Activated CD4-positive, alpha-beta memory T cell treated with anti-CD3 and anti-CD28 coated beads, Interleukin-2, amount 10 ng/mL, durations not matched to agents 7 days and 5 days (primary cell): ENCODE measurements at places on chromosomes 7 and 10. TPM values are rescaled to one million over a fixed set of nuclear protein-coding genes. Genes with fewer than 3 reads are reported as not detected.

- H3K27me3 ChIP-seq, result peaks cover 21% of the 10 kb centered on the region
- no peak for DNase-seq
- H3K27ac ChIP-seq, result no peak within 1 kb of the TSS
- H3K36me3 ChIP-seq, result peaks cover 3% of the 10 kb centered on the region
- H3K4me1 ChIP-seq, result peaks cover 28% of the 10 kb centered on the region
- no peak within 1 kb of the TSS for H3K4me3 ChIP-seq
These were observed at the start of gene ATG9B for GRCh38 chr7:151024435-151025056. ATG9B (minus strand) TSS chr7:151024494; CDS start chr7:151024423, 71 bp downstream.

- no peak overlapping the region for H3K27ac ChIP-seq
- H3K27me3 ChIP-seq, result no peaks in the 10 kb centered on the region
- H3K4me3 ChIP-seq, result no peak overlapping the region
- H3K36me3 ChIP-seq, result peaks cover 22% of the 10 kb centered on the region
- H3K4me1 ChIP-seq, result peaks cover 11% of the 10 kb centered on the region
- DNase-seq, result no peak
These were observed 68.6 kb downstream of the KMT2C start for GRCh38 chr7:152367170-152367569.

GRCh38 chr10:106515206-106515790, 649.2 kb downstream of the SORCS1 start:
- no peaks in the 10 kb centered on the region for H3K27me3 ChIP-seq
- no peaks in the 10 kb centered on the region for H3K36me3 ChIP-seq
- no peak overlapping the region for H3K27ac ChIP-seq
- H3K4me1 ChIP-seq, result no peaks in the 10 kb centered on the region
- H3K4me3 ChIP-seq, result no peak overlapping the region

DNA sequence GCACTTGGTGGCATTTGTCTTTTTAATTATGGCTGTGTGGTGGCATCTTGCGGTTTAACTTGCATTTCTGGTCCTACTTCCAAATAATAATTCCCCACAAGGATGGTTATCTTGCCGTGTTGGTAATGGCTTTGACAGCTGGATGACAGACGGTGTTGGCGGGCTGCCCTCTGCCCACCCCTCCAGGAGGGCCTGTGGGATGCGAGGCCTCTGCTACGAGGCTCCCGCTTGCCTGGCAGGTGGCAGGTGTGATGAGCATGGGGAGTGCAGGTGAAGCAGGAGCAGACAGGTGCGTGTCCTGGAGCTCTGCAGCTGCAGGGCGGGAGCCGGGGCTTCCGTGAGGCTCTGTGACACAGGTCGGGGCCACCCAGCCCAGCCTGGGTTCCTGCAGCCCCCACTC, 11.8 kb downstream of the INPP5A start:
- H3K4me1 ChIP-seq, result peaks cover 32% of the 10 kb centered on the region
- no peak overlapping the region for H3K27ac ChIP-seq
- no peak for DNase-seq
- H3K36me3 ChIP-seq, result no peaks in the 10 kb centered on the region
- peaks cover under 1% of the 10 kb centered on the region for H3K27me3 ChIP-seq

DNA sequence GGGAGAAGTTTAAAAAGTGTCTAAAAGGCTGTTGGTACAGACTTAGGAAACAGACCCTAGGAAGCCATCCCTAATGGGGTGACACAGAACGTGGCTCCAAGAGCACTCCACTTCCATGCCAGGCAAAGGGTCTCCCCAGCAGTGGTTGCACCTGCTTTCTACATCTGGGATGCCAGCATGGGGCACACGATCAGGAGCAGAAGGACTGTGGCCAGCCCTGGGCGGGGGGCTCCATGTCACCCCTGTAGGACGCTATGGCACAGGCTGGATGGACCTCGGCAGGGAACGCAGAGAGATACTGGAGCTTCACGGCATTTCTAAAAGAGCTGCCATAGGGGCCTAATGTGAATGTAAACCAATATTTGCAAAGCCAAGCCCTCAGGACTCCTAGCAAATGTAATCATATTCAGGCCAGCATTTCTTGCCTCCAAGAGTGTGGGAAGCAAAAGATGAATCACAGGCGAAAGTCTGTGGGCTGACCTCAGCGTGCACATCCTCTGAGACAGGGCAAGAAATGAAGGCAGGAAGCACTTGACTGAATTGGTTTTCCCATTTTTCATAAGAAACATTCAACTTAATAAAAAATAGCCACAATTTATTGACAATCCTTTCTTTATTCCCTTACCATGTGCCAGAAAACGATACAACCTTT, 93.9 kb downstream of the ATXN7L1 start:
- peak; percentile 59 for DNase-seq
- H3K27me3 ChIP-seq, result peaks cover 46% of the 10 kb centered on the region
- no peak overlapping the region for H3K4me3 ChIP-seq
- peaks cover 2% of the 10 kb centered on the region for H3K36me3 ChIP-seq

- peaks cover 13% of the 10 kb centered on the region for H3K4me1 ChIP-seq
- DNase-seq, result no peak
- no peaks in the 10 kb centered on the region for H3K36me3 ChIP-seq
- no peak overlapping the region for H3K27ac ChIP-seq
These were observed 92.8 kb upstream of the OIT3 start for GRCh38 chr10:72800741-72801092.

GRCh38 chr7:41085244-41085643, 617.6 kb downstream of the INHBA start:
- H3K36me3 ChIP-seq, result no peaks in the 10 kb centered on the region
- H3K4me1 ChIP-seq, result no peaks in the 10 kb centered on the region
- no peaks in the 10 kb centered on the region for H3K27me3 ChIP-seq
- no peak overlapping the region for H3K4me3 ChIP-seq

- H3K4me1 ChIP-seq, result no peaks in the 10 kb centered on the region
- H3K27me3 ChIP-seq, result no peaks in the 10 kb centered on the region
- no peak overlapping the region for H3K4me3 ChIP-seq
- DNase-seq, result no peak
- H3K27ac ChIP-seq, result no peak overlapping the region
- no peaks in the 10 kb centered on the region for H3K36me3 ChIP-seq
These were observed 114.5 kb downstream of the CALN1 start for GRCh38 chr7:72297636-72298035.

DNA sequence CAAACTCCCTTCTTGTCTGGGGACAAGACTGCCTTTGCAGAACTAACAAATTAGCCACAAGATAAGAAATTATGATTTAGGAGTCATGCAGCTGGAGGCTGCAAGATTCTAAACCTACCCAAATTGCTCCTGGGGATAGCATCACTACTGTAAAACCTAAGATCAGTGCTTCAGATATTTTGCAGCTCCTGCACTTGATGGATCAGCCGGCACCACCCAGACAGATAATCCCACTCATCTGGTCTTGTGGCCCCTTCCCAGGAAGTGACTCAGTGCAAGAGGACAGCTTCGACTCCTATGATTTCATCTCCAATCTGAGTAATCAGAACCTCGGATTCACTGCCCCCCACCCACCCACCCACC, 181.9 kb downstream of the AKR1D1 start:
- no peaks in the 10 kb centered on the region for H3K4me1 ChIP-seq
- H3K36me3 ChIP-seq, result no peaks in the 10 kb centered on the region
- peaks cover 5% of the 10 kb centered on the region for H3K27me3 ChIP-seq
- no peak for DNase-seq
- H3K4me3 ChIP-seq, result no peak overlapping the region

DNA sequence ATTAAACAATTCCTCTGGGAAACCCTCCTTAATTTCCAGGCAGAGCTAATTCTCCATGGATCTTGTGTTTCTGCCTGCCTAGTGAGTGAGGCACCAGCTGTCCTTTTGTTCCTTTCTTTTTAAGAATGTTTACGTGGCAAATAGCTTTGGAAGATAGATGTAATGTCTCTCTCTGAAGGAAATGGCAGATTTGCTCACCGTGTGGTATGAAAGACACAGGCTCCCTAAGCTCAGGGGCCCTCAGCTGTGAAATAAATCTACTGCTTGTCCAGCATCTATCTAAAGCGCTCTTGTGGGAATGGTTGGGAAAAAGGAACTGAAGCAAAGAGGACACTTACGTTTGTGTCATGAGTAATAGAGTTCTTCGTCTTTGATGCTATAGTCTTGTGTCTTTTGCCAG, 64.6 kb downstream of the FAS start:
- DNase-seq, result no peak
- no peak overlapping the region for H3K4me3 ChIP-seq

GRCh38 chr10:132365102-132365501, 31.9 kb upstream of the PWWP2B start:
- H3K4me1 ChIP-seq, result no peaks in the 10 kb centered on the region
- no peaks in the 10 kb centered on the region for H3K27me3 ChIP-seq
- H3K27ac ChIP-seq, result no peak overlapping the region
- DNase-seq, result no peak

GRCh38 chr7:110881721-110882120, 209.2 kb upstream of the LRRN3 start:
- H3K4me3 ChIP-seq, result no peak overlapping the region
- no peak overlapping the region for H3K27ac ChIP-seq
- H3K4me1 ChIP-seq, result peaks cover 3% of the 10 kb centered on the region
- no peak for DNase-seq
- H3K27me3 ChIP-seq, result no peaks in the 10 kb centered on the region

- H3K27ac ChIP-seq, result no peak overlapping the region
- H3K27me3 ChIP-seq, result no peaks in the 10 kb centered on the region
- no peaks in the 10 kb centered on the region for H3K4me1 ChIP-seq
- H3K4me3 ChIP-seq, result no peak overlapping the region
These were observed 449.5 kb downstream of the CALN1 start for GRCh38 chr7:71962636-71963035.

GRCh38 chr10:7634142-7634894, 32.4 kb downstream of the ITIH5 start:
- H3K4me3 ChIP-seq, result no peak overlapping the region
- DNase-seq, result no peak
- no peaks in the 10 kb centered on the region for H3K4me1 ChIP-seq
- peaks cover 7% of the 10 kb centered on the region for H3K27me3 ChIP-seq
- H3K36me3 ChIP-seq, result no peaks in the 10 kb centered on the region

DNA sequence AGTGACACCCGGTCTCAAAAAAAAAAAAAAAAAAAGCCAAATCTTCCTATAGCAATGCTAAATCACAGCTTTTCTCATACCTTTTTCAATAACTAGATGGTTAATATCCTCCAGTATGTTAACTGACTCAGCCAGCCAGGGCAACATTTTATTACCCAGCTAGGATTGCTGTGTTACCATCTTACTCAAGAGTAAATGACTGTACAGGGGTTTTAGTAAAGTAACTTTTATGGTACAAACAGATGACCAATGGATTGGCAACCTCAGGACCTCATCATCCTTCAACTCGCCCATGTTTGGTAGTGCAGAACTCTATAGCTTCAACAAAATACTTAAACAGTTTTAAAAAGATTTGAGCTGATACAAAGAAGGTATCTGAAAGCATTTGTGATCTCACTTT, 59.5 kb downstream of the HBP1 start:
- H3K27me3 ChIP-seq, result no peaks in the 10 kb centered on the region
- H3K4me3 ChIP-seq, result no peak overlapping the region
- H3K4me1 ChIP-seq, result no peaks in the 10 kb centered on the region
- no peak overlapping the region for H3K27ac ChIP-seq

DNA sequence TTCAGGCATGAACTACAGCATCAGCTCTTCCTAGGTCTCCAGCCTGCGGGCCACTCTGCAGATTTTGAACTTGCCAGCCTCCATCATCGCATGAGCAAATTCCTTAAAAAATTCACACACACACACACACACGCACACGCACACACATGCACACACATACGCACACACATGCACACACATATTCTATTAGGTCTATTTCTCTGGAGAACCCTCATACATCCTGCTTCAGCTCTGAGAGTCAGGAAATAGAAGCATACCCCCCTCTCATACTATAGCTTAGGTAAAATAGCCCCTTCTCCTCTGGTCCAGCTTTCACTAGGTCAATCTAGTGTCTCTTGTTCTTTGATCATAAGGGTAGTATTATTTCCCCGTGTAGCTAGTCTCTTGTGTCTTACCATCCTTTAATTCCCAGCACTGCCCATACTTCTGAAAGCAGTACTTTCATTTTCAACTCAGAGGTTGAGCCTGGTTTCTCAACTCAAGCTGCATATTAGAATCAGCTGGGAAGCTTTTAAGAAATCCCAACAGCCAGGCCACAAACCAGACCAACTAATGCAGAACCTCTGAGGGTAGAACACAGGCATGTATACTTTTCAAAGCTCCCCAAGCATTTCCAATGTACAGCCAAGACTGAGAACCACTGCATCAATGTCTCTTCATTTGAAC, 30.9 kb upstream of the ITGB8 start:
- no peak for DNase-seq
- H3K4me1 ChIP-seq, result peaks cover 2% of the 10 kb centered on the region
- no peaks in the 10 kb centered on the region for H3K36me3 ChIP-seq
- H3K4me3 ChIP-seq, result no peak overlapping the region
- H3K27me3 ChIP-seq, result no peaks in the 10 kb centered on the region

- H3K36me3 ChIP-seq, result no peaks in the 10 kb centered on the region
- no peak for DNase-seq
- H3K27ac ChIP-seq, result no peak overlapping the region
- H3K27me3 ChIP-seq, result peaks cover 6% of the 10 kb centered on the region
- H3K4me3 ChIP-seq, result no peak overlapping the region
- H3K4me1 ChIP-seq, result no peaks in the 10 kb centered on the region
These were observed 51.2 kb upstream of the LAMB4 start for GRCh38 chr7:108181073-108181985.

- H3K4me3 ChIP-seq, result no peak overlapping the region
- no peaks in the 10 kb centered on the region for H3K4me1 ChIP-seq
- H3K27ac ChIP-seq, result no peak overlapping the region
- DNase-seq, result no peak
These were observed 266.9 kb upstream of the IMMP2L start for GRCh38 chr7:111829221-111829620.

GRCh38 chr10:132511121-132512051, 26.2 kb upstream of the INPP5A start:
- DNase-seq, result no peak
- no peaks in the 10 kb centered on the region for H3K36me3 ChIP-seq
- no peaks in the 10 kb centered on the region for H3K4me1 ChIP-seq

DNA sequence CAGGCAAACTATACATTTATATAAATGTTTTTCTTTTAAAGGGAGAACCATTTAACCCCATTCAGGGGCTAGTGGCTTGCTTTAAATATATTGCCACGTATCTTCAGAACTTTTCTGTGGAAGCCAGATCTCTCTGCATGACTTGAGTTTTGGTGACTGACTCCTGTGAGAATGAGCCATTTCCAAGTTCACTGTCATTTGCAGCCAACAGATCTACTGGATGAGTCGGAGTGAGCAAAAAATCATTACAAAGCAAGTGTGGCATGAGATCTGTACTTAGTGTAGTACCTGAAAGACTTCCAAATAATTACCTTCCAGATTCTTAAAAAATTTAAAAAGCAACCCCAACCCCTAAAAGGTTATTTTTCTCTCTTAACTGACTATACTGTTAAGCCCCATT, 45.6 kb downstream of the PDSS1 start:
- H3K27ac ChIP-seq, result peak overlapping the region; percentile 90
- H3K27me3 ChIP-seq, result no peaks in the 10 kb centered on the region
- peaks cover 72% of the 10 kb centered on the region for H3K4me1 ChIP-seq
- no peak for DNase-seq
- peaks cover 78% of the 10 kb centered on the region for H3K36me3 ChIP-seq

GRCh38 chr10:24707445-24707844, 16.2 kb downstream of the ARHGAP21 start:
- H3K36me3 ChIP-seq, result peaks cover 6% of the 10 kb centered on the region
- H3K4me3 ChIP-seq, result no peak overlapping the region
- H3K27ac ChIP-seq, result no peak overlapping the region
- no peak for DNase-seq
- no peaks in the 10 kb centered on the region for H3K27me3 ChIP-seq

Gene CCDC3
- total RNA-seq, result 0.23 TPM

Gene CACNB2
- not detected for total RNA-seq

Gene NEUROD6
- not detected for total RNA-seq

Gene PTPRZ1
- not detected for total RNA-seq

Gene STAG3
- 12.9 TPM for total RNA-seq

Gene MNX1
- 0.10 TPM for total RNA-seq

Gene TMUB1
- total RNA-seq, result 81.1 TPM

Gene HOXA13
- not detected for total RNA-seq

Gene CPVL
- 1.8 TPM for total RNA-seq
